LNCaP clone FGC (cell line): ENCODE measurements at places on chromosomes 2 and 18.

GRCh38 chr2:237384672-237385020 lies 29.3 kb downstream of the COL6A3 start:
- DNase-seq, result no peak

- no peak for DNase-seq
Measured at GRCh38 chr2:219643788-219644398, 16.5 kb downstream of the SLC4A3 start.

DNA sequence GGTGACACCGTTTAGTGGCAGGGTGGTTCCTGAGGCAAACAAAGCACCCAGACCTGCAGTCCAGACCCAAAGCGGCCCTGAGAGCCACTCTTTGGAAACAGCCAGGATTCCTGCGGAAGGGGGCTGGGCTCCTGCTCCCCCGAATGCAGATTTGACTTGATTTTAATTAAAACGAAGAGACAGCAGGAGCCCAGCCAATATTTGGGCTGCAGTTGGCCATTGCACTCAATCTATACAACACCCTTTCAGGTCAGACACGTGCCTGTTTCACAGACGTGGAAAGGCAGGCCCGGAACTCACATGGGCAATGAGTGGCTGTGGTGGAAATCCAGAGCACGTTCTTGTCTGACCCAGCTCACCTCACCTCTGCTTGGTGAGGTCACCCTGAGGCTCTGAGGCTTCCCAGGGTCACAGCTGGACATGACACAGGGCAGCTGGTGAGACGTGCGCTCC lies 122.4 kb downstream of the NDUFA10 start:
- DNase-seq, result no peak

GRCh38 chr2:109646961-109647360 lies 32.8 kb downstream of the SOWAHC start:
- DNase-seq, result no peak

- no peak for DNase-seq
Measured at GRCh38 chr18:4851301-4851976, 345.6 kb downstream of the AKAIN1 start.

DNA sequence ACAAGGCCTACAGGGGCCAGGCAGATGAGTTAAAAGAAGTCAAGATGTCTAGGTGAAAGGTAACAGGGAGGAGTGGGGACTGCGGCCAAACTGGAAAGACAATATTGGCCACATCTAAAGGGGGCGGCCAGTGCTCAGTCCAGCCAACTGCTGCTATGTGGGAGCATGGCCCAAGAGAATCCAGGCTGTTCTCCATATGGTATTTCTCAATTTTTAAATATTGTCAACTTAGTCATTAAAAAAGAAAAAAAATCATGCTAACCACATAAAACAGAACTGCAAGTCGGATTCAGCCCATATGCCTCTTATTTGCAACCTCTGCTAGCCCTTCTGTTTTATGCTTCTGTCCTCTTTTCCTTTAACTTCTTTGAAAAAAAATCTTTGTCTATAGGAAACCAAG lies 14.8 kb downstream of the TRABD2A start:
- DNase-seq, result no peak

GRCh38 chr2:241014224-241014623 lies 15.8 kb downstream of the SNED1 start:
- DNase-seq, result no peak

DNA sequence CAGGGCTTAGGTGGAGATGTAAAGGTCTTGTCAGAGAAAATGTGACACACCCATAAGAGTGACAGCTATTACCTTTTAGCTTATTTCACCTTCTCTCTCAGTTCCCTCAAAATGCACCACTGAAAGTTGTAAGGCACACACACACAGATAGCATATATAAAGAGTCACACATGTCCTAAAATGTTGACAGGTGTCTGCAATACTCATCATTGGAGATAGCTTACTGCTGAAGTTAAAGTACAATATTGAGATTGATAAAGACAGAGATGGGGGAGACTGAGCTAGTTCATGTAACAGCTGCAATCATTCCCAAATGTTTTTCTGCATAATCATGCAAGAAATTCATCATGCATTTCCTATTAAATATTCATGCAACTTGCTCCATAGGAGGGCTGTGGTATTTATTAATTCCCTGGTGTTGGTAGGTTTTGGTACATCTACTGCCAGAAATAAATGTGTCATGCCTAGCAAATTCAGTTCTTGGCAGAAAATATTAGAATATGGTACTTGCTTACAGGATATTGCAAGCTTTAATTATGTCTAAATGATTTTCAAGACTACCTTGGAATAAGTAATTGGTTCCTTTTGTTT lies 118.8 kb upstream of the RBMS1 start:
- DNase-seq, result no peak

DNA sequence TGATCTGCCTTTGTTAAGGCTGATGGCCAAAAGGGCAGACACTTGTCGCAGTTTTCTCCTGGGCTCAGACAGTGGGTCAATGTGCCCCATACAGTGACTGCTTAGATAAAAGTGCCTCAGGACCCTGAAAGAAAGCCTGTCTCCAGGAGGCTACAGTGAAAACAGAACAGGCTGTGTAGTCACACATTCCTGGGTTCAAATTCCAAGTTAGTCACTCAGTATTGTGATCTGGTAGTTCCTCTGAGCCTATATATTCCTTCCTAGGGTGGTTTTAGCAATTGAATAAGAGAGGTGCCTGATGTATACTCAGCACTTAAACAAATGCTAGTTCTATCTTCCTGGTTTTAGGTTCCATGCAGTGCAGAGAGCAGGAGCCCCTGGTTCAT lies 54.4 kb downstream of the RPL37A start:
- DNase-seq, result no peak

GRCh38 chr18:13035249-13035914 lies 44.2 kb downstream of the CEP192 start:
- no peak for DNase-seq

- DNase-seq, result no peak
Measured at GRCh38 chr2:69989009-69989408, 27.6 kb upstream of the ASPRV1 start.

GRCh38 chr18:58013241-58014211 lies 30.5 kb upstream of the NEDD4L start:
- DNase-seq, result no peak

GRCh38 chr18:36331521-36331971 lies 34.0 kb downstream of the FHOD3 start:
- DNase-seq, result no peak

DNA sequence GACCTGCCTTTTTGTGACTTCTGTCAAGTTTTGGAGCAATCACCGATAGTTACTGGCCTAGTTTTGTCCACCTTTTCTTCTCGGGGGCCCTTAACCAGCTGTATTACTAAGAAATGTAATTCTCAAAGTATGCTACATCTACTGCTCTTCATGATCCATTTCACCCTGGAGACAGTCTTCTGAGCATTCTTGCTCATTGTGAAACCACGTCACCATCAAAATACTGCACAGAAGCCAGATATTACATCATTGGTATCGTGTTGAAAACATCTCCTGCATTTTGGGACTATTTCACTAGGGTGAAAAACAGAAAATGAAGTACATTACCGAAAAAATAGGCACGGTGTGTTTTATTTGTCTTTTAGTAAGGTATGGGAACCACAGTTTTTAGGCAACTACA lies 11.7 kb downstream of the LYPD6B start:
- no peak for DNase-seq

- no peak for DNase-seq
Measured at GRCh38 chr2:56615760-56616159, 432.0 kb downstream of the CCDC85A start.

GRCh38 chr18:31633392-31634330 lies 42.0 kb downstream of the TTR start:
- DNase-seq, result no peak

DNA sequence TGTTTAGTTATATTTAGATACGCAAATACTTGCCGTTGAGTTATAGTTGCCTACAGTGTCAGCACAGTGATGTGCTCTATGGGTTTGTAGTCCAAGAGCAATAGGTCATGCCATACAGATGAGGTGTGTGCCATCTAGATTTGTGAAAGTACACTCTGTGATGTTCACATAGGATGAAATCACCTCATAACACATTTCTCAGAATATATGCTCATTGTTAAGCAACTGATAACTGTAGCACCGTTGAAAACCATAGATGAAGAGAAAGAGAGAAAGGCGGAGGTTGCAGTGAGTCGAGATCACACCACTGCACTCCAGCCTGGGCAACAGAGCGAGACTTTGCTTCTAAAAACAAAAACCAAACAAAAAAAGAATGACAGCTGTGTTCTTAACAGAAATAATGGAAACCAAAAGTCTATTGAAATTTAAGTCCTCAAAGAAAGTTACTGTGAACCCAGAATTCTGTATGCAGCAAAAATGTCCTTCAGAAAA lies 9.5 kb downstream of the DGKD start:
- no peak for DNase-seq

- DNase-seq, result no peak
Measured at GRCh38 chr2:159290289-159290907, 3.9 kb upstream of the WDSUB1 start.

DNA sequence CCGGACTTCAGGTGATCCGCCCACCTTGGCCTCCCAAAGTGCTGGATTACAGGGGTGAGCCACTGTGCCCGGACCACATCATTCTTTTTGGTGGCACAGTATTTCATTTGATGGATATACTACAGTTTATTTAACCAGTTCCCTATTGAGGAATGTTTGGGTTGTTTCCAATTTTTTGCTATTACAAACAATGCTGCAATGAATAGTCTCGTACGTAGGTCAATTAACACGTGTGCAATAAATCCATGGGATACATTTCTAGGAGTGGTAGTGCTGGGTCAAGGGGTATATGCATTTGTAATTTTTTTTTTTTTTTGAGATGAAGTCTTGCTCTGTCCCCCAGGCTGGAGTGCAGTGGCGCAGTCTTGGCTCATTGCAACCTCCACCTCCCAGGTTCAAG lies 28.4 kb upstream of the XPO1 start:
- DNase-seq, result no peak

- DNase-seq, result no peak
Measured at GRCh38 chr18:5817816-5818215, 77.5 kb downstream of the TMEM200C start.

- no peak for DNase-seq
Measured at GRCh38 chr18:51988277-51988676, 351.7 kb upstream of the DCC start.

- no peak for DNase-seq
Measured at GRCh38 chr2:232398293-232399034, 8.2 kb upstream of the ALPG start.

DNA sequence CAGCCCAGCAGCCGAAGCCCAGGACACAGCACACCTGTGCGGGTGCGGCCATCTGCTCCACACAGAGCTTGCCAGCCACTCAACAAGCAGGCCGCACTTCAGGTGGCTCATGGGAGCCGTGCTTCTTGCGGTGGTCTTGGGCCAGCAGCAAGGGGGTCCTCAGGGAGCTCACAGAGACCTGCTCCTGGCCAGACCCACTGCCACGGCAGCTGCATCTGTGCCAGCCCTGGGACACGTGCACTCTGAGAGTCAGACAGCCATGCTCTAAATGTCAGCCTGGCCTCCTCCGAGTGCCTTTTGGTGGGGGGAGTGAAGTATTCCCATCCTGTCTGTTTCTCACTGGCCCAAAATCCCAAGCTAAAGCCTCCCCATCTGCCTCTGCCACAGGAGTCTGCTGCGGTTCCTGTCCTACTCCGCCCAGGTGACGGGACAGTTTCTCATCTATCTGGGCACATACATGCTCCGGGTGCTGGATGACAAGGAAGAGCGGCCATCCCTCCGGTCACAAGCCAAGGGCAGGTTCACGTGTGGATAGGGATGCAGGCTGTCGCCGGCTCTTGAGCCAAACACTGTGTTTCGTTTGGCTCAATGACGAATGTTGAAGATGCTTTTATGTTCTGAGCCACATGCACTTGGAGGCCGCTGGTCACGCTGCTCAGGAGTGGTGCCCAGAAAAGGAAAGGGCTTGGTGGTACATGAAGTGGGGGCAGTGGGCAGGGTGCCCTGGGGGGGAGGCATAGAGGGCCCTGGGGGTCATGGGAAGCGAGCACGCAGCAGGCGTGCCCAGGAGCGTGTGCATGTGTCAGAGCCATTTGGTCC lies 22.8 kb downstream of the CIDEA start:
- DNase-seq, result no peak

GRCh38 chr2:129437725-129438124 lies 541.7 kb upstream of the RAB6C start:
- no peak for DNase-seq

GRCh38 chr2:224403657-224404056 lies 1.8 kb upstream of the FAM124B start:
- DNase-seq, result no peak

- no peak for DNase-seq
Measured at GRCh38 chr2:166167449-166167848, 39.6 kb upstream of the SCN1A start.

GRCh38 chr2:70312560-70312959 lies 10.7 kb upstream of the FAM136A start:
- no peak for DNase-seq

- no peak for DNase-seq
Measured at GRCh38 chr2:6657855-6658254, 207.9 kb downstream of the CMPK2 start.

DNA sequence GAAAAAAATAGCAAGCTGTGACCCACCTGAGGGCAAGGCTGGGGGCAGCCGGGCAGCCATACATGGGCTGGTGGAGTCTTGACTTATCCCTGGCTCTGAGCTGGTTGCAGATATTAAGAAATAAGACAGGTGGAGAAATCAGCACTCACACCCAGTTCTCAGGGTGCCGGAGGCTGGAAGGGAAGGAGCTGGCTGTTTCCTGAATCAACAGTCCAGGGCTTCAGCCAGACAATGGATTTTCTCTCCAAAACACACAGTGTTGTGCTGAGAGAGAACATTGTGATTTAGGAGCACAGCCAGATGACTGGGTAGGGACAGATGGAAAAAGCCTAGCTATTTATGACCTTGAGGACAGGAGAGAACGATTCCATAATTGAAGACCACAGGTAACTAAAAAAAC lies 208.8 kb downstream of the LDLRAD4 start:
- DNase-seq, result peak; percentile 42

GRCh38 chr2:172736424-172737174 lies 954 bp downstream of the RAPGEF4 start:
- DNase-seq, result no peak

- no peak for DNase-seq
Measured at GRCh38 chr2:196324211-196324610, 152.8 kb upstream of the STK17B start.

DNA sequence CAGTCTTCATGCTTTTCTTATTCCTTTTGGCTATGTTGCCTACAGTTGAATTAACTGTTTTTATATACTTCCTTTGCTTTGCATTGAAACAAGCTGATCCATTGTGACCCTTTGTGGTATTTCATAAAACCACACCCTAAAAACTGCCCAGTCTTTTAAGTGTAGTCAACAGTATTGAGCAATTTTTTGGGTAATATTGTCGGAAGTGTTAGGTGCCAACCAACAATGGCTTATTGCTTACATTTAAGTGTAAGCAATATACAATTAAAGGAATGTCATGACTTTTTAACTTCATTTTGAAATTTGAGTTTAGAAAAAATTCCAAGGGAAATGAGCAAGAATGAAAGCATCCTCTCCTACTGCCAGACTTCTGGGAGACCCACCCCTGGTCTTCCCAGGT lies 174.1 kb downstream of the NEDD4L start:
- no peak for DNase-seq

DNA sequence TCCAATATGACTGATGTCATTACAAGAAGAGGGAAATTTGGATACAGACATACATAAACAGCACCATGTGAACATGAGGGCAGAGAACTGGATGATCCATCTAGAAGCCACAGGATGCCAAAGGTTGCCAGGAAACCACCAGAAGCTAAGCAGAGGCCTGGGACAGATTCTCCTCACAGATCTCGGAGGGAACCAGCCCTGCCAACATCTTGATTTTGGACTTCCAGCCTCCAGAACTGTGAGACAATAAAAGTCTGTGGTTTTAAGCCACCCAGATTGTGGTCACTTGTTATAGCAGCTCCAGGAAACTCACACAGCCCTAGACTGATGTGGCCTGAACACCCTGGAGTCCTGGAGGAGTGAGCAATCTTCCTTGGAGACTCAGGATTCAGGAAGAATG lies 351.6 kb downstream of the EIPR1 start:
- DNase-seq, result no peak
